T-helper 1 cell treated with Interleukin-12 subunit alpha and Interleukin-12 subunit beta and Interleukin-4 antibody, amounts not matched to agents 30 ng/mL and 1 ng/mL, for 36 hours (primary cell): ENCODE measurements at places on chromosomes 5 and 9. TPM values are rescaled to one million over a fixed set of nuclear protein-coding genes. Genes with fewer than 3 reads are reported as not detected.

Gene BASP1
- total RNA-seq: 0.98 and 1.0 TPM in 2 replicates

Gene CD72
- total RNA-seq: 6.9 and 7.6 TPM in 2 replicates

Gene PDZD2
- not detected in 2 replicates for total RNA-seq

Gene TMEM232
- total RNA-seq: 0.86 and 1.2 TPM in 2 replicates

Gene SLC36A2
- not detected in 2 replicates for total RNA-seq

Gene IGFBPL1
- not detected in 2 replicates for total RNA-seq

Gene NR4A3
- 9.8 and 10.5 TPM in 2 replicates for total RNA-seq

Gene TSSK1B
- total RNA-seq: not detected in 2 replicates

Gene LCN12
- total RNA-seq: 3.2 and 3.8 TPM in 2 replicates

Gene KIAA1191
- total RNA-seq: 55.4 and 58.1 TPM in 2 replicates

Gene SLC34A1
- total RNA-seq: 0.32 TPM in 1 of 2 replicates, not detected in the other

Gene CLK4
- total RNA-seq: 34.1 and 34.9 TPM in 2 replicates

Gene OR1L4
- total RNA-seq: not detected in 2 replicates

Gene GFPT2
- 0.39 TPM in 1 of 2 replicates, not detected in the other for total RNA-seq

Gene LHX6
- not detected in 2 replicates for total RNA-seq

Gene FTMT
- total RNA-seq: not detected in 2 replicates

Gene GLDC
- total RNA-seq: 1.0 and 3.1 TPM in 2 replicates

Gene CEP72
- total RNA-seq: 22.5 and 28.4 TPM in 2 replicates

Gene ENTR1
- 42.7 and 45.4 TPM in 2 replicates for total RNA-seq

Gene SPATA31E1
- total RNA-seq: not detected in 2 replicates

Gene PKD2L2
- not detected in 2 replicates for total RNA-seq

Gene IRX1
- not detected in 2 replicates for total RNA-seq
